Brain microvascular endothelial cell (primary cell): ENCODE measurements at places on chromosomes 3 and 15.

- no peak for DNase-seq
Observed at GRCh38 chr3:108669208-108669607, 79.7 kb downstream of the DZIP3 start.

DNA sequence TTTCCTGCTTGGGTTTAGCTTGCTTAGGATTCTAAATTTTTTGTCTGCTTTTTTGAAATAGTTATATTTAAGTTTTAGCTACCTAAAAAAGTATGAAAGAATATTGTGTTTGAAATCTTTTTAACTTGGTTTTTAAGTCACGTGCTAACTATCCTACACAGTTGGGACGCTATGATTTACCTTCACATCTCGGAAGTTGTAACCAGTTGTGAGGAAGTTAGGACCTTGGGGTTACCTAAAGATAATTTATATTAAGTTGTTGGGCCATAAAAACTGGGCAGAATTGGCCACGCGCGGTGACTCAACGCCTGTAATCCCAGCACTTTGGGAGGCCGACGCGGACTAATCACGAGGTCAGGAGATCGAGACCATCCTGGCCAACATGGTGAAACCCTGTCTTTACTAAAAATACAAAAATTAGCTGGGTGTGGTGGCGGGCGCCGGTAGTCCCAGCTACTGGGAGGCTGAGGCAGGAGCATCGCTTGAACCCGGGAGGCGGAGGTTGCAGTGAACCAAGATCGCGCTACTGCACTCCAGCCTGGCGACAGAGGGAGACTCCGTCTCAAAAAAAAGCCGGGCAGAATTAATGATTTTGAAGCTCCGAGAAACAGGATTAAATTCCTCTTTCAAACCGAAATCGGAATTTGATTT is 1.0 kb downstream of the ZFAND6 start:
- DNase-seq, result peak; percentile 37

DNA sequence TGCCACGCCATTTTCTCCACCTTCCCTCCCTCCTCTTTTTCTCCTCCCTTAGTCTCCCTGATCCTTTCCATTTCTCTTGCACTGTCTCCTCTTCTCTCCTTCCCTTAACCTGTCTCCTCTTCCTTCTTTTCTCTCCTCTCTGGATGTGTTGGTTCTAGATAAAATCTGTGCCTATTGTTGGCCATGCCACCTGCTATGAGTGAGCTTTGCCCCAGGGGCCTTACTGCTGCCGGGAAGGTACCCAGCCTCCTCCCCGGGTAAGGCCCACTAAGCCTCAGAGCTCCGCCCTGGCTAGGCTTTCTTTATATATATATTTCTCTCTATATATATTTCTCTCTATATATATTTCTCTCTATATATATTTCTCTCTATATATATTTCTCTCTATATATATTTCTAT is 14.7 kb downstream of the GPD1L start:
- no peak for DNase-seq

DNA sequence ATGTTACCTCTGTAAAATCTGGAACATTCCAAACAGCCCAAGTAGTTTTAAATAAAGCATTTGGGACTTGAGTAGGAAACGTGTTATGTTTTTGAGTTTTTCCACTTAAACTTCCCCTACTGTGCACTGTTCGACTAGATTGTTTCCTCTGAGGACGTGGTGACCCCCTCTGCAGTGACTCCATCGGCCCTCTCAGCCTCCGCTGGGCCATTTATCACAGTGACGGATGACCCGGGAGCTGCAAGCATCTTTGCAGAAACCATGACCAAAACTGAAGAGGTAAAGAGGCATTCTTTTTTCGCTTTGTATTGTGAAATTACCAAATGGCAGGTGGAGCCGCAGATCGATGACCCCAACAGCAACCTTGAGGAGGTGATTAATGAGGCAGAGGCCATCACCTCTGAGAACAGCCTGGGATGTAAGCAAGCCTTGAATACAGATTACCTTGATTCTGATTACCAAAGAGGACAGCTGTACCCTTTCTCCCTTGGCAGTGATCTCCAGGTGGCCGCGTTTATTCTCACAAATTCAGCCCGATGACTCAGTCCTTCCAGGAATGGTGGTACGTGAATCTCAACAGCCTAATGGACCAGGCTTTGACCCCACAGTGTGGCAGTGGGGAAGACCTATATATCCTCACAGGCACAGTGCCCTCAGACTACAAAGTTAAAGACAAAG is 79.1 kb upstream of the FAN1 start:
- no peak for DNase-seq

- DNase-seq, result no peak
Observed at GRCh38 chr15:67915461-67916374, 75.9 kb upstream of the RNU6-1 start.

DNA sequence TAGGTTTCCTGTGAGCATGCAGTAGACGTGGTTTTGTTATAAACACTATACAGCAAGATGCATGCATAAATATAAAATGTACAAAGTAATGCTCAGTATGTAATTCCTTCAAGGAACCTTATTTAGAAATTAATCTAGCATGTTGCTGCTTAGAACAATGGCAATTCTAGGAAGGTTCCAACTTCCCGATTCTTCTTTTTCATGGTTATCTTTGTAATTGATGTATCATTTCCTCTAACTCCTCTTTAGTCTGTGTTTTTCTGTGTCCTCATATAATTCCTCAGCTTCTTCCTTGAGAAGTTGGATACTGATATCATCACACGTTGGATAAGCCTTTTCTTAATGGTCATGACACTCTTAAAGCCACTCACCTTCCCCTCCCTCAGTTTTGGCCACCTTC is 3.5 kb downstream of the TSEN2 start:
- DNase-seq, result no peak

DNA sequence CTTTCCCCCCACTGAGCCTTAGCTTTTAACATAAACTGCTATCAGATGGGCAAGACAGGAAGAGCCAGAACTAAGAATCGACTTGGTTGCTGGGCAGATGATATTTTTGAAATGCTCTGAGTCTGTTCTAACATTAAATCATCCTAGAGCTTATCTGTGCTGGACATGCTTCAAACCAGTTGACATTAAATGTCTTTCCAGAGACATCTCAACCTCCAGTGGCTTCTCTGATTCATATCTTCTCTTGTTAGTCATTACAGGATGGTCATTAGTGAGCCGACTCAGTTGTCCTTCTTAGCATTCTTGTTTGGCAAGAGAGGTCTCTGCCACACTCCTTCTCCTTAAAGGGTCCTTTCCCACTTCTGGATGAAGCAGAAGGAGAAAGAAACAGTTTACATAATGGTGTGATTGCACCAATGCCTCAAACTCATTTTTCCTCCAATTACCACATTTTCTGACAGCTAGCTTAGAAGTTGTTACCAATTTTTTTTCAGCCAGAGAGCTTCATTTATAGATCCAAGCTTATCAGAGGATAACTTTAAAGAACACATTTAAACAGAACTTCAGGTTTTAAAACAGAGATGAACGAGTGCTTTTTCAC is 21.7 kb upstream of the SYN2 start:
- DNase-seq, result no peak

GRCh38 chr3:89368846-89369245 is 261.4 kb downstream of the EPHA3 start:
- DNase-seq, result no peak

GRCh38 chr3:161914703-161915417 is 418.3 kb downstream of the OTOL1 start:
- peak; percentile 81 for DNase-seq

DNA sequence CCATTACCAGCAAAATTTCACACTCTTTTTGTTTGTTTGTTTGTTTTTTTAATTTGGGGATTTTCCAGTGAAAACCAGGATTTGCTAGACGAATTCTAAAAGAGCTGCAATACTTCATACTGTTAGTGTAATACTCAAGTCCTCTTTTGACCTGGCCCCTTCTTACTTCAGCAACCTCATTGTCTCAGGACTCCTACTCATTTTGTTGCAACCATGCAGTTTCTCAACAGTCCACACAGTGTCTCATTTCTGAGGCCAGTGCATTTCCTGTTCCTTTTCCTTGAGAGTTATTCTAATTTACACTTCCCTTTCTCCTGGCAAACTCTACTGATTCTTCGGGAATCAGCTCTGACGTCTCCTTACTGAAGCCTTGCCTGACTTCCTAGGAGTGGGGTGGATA is 35.6 kb downstream of the NSUN3 start:
- DNase-seq, result no peak

- DNase-seq, result no peak
Observed at GRCh38 chr15:67758619-67759300, 66.5 kb upstream of the SKOR1 start.

DNA sequence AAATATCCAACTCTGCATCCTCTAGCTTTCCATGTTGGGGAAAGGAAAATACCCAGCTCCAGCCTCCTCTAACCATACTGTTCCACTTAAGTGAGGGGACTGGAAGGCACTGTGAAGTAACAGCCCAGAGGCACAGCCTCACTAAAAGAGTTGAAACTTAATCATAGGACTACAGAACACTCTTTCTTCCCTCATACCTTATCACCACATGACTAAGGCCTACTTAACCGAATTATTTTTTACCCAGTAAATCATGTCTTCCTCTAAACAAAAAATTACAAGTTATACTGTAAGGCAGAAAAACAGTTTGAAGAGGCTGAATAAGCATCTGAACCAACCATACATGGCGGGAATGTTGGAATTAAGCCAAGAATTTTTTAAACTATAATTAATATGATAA is 207.4 kb upstream of the MME start:
- no peak for DNase-seq

DNA sequence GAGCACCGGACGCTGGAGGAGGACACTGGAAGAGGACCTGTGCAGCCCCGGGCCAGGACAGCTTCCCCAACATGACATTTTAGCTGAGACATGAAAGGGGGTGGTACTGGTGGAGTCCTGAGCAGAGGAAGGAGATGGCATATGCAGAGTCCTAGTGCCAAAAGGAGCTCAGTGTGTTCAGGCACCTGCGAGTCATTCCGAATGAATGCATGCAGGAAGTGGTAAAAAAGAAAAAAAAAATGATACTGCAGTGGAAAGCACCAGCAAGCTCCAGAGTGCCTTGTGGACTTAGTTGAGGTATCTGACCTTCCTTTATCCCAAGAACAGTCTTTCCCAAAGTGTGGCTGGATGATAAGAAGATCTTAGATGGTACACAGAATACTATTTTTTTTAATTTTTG is 6.6 kb upstream of the ZNF148 start:
- no peak for DNase-seq

GRCh38 chr3:49388289-49388820 is 23.4 kb downstream of the RHOA start:
- no peak for DNase-seq

DNA sequence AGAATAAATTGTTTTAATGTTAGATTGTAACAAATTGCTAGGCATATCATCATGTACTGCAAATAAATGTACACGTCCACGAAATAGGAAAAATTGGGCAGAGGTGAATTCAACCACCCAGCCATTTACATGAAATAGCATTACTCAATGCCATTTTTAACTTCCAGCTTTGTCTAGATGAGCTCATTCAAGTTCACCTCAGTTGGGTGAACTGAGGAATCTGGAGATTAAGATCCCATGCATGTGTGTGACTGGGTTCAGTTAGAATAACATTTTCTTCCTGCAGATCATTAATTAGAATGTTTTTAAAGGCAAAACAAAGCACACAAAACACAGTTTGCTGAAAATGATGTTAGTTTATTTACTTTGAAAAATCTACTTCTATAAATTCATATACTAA is 767.8 kb upstream of the GOLIM4 start:
- DNase-seq, result no peak

DNA sequence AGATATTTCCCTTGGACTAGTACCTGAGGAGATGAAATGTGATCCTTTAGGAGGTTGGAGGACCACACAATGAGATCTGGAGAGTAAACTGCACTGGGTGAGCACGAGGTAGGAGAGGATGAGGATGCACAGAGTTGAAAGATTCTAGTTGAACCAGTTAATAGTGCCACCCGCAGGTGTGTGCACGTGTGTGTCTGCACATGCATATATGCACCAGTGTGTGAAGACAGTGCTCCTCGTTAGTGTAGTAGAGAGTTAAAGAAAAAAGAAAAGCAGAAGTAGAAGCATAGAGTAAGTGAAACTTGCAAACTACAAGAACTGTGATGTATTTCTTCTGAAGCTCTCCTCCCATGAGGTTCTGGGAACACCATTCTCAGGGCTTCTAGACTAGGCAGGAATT is 8.4 kb downstream of the MED12L start:
- no peak for DNase-seq

- no peak for DNase-seq
Observed at GRCh38 chr15:38651328-38652038, 86.9 kb upstream of the RASGRP1 start.

GRCh38 chr15:99452728-99453636 is 112.8 kb upstream of the MEF2A start:
- DNase-seq, result no peak

- DNase-seq, result peak; percentile 16
Observed at GRCh38 chr3:67601919-67602608, 52.3 kb downstream of the SUCLG2 start.

DNA sequence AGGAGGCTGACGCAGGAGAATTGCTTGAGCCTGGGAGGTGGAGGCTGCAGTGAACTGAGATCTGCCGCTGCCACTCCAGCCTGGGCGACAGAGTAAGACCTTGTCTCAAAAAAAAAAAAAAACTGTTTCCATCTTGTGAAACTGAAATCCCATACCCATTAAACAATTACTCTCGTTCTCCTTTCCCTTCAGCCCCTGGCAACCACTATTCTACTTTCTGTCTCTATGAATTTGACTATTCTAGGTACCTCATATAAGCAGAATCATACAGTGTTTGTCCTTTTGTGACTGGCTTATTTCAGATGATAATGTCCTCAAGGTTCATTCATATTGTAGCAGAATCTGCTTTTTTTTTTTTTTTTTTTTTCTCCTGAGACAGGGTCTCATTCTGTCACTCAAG is 51.5 kb upstream of the UBE2E1 start:
- no peak for DNase-seq

- peak; percentile 88 for DNase-seq
Observed at GRCh38 chr3:186417791-186418190, 55.8 kb upstream of the DGKG start.

DNA sequence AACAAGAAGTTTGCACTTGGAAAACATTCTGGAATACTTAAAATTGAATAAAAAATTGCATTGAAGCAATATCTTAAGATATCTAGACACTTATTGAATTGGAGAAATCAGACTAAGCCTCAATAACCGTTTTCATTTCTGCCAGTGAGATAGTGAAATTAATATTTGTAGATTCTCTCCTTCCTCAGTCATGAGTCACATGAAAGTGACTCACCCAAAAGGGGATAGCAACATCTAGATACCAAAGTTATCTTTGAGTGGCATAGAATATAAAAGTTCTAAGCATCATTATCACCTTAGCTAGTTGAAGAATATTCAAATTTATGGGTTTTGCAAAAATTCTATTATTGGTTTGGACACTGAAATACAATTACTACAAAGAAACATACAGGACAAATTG is 614.8 kb upstream of the ZNF717 start:
- DNase-seq, result peak; percentile 22

GRCh38 chr3:123385981-123386380 is 62.9 kb downstream of the ADCY5 start:
- no peak for DNase-seq
